ENCODE measurements at places on chromosomes 12 and 14.

DNA sequence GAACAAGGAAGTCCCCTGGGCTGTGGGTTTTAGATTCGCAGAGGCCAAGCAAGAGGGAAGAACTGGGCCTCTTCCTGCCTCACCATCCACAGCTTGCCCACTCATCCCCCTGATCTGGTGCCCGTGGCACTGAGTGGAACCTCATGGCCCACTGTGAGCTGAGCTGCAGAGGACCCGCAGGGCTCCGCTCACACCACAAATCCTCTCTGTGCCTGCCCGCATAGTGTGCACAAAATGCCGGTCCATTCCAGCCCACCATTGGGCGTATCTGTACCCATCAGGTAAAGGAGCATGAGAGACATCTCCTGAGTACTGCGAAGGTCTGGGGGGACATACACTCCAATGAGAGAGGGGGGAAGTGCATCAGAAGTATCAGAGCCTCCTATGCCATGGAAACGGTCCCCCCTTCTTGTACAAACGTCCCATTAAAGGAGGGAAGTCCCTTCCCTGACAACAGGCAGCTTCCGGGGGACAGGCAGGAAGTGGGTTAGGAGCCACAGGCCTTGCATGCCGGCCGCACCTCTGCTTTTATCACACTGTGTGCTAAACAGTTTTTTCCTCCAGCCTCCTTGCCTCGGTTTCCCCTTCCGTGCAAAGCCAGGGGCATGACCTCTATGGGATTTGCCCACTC, 309.4 kb upstream of the DIO3 start:
- DNase-seq = no peak

DNA sequence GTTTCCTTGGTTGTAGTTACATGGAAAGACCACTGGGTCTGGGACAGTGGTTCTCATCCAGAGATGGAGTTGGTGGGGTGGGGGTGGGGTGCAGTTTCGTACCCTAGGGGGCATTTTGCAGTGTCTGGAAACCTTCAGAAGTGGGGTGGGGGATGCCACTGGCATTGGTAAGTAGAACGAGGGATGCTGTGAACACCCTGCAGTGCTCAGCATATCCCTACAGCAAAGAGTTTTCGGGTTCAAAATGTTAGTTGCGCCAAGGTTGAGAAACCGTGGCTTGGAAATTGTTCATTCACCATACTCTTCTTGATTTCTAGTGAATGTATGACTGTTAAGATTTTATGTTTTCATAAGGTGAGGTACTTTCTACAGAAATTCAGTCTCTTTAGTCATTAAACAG, 28.7 kb downstream of the TRAF3 start:
- no peak for DNase-seq

- no peak for DNase-seq
These were observed 50.8 kb upstream of the ELK3 start for GRCh38 chr12:96143392-96143791.

GRCh38 chr12:120075034-120075616, 41.4 kb downstream of the RAB35 start:
- no peak for DNase-seq

DNA sequence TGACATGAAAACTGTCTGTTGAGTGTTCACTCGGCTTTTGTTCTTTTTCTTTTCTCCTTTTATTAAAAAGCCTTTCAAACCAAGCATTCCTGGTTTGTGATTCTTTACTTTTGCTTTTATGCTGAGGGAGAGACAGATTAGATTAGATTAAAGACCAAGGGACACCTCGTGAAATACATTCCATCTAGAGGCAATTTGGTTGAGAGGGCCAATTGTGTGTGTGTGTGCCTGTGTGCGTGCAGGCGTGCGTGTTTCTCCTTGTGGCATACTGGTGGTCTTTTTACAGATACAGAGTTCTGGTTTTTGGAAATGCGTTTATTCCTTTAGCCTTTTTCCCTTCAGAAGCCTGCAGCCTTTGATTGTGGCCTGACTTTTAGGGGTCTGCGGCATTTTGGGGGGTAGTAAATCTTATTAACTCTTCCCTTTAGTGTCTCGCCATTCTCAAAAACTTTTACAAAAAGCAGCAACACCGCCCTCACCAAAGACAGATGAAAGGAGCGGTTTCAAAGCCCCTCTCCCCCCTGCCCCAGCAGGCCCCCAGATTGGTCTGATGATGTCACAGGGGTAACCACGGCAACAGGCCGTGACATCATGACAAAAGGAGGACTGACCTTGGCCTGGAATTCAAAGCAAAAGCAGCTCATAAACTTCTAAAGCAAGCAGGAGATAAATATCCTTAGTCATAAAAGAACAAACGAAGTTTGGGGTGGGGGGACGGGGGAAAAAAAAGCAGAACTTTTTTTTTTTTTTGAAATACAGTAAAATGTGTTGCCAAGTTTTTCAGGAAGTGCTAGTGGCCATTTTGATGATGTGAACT, 84.1 kb upstream of the TBX3 start:
- DNase-seq = no peak

GRCh38 chr12:21608196-21608595, 3.5 kb upstream of the GYS2 start:
- no peak for DNase-seq

DNA sequence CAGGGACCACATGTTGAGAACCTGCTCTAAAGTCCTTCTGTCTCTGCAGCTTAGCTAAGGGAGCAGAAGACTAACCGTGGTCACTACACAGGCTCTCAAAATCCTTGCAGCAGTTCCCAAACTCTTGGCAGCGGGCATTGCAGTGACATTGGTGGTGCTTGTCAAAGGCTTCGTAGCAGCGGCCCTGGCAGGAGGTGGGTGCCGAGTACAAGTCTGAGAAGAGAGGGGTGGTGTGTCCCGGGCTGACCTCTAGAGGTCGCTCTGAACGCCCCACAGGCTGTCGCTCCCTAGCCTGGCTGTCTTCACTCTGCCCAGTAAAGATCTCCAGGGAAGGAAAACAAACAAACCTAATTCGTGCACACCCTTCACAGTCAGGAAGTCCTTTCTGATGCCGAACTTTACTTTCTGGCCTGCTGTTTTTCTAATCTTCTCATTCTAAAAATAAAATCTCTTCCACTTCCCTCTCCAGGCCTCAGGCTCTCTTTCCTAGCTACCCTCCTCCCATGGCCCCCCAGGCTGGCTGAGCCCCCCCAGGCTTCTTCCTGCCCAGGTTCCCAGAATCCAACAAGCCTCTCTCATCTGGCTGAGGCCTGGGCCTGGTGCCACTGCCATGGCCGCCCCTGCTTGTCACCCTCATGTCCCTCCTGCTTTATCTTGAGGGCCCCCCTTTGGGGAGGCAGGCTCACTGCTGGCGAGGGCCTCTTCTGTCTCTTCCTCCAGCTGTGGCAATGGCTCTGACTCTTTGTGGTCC, 7.7 kb downstream of the ENDOU start:
- DNase-seq = no peak

GRCh38 chr12:38728894-38729293, 176.5 kb downstream of the CPNE8 start:
- DNase-seq = no peak

DNA sequence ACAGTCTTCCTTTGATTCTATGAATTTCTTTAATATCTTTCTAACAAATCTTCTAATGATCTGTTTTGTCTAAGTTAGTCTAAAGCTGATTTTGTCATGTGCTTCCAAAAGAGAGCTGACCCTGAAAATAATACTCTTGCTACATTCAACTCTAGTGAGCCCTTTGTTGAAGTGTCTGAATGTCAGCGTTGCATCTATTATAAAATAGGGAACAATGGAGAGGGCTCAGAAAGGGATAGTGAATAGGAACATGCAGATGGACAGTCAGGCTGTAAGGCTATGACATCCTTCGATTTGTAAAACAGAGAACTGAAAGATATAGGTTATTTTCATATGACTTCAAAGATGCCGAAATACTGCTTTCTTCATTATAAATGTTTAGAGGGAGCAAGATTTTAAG, 304.5 kb downstream of the GALC start:
- DNase-seq = no peak

GRCh38 chr14:36646664-36647416, 14.8 kb upstream of the PAX9 start:
- no peak for DNase-seq

- no peak for DNase-seq
These were observed 473.1 kb downstream of the TMEM121 start for GRCh38 chr14:105999361-106000028.

DNA sequence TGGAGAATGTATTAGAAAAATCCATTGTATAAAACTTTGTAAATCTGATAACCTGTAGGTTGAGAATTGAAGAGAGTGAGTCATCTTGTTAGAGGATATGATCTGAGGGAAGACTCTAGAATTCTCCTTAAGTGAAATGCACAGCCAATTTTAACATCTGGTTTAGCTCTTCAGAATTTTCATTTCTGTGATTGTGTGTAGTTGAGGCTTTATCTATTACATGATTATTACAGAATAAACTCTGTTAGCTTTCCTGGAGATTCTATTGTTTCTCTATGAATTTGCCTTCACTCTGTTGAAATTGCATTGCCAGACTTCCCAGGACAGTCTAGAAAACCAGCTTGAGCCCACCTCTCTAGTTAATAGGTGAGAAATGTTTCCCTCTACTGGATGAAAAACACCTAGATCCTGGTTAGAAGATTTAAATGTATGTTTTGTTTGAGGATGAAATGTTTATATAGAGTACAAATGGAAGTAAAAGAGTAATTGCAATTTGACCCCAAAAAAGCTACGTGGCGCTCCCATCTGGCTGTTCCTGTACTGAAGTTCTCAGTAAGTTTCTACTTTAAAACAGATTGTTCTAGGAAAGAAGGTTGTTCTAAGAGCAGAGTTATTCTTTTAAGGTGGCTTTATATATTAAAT, 2.9 kb downstream of the NUDT4 start:
- no peak for DNase-seq

- DNase-seq = no peak
These were observed 50.5 kb downstream of the KITLG start for GRCh38 chr12:88529531-88530488.

DNA sequence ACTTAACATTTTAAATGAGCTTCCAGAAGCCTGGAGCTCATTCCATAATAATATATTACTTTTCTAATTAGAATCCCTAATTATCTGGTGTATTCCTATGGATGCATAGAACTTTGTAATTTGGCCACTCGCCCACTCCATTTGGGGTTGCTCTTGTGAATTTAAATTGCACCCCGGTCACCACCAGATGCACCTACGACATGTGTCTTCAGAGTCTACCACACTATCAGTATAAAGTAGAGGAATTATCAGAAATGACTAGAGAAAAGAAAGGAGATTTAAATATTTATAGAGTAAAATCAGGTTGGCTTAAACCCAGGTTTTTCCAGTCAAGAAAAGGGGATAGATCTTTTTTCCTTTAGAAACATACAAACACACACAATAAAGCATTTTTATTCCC, 145.8 kb upstream of the DCN start:
- DNase-seq = no peak

GRCh38 chr14:38547961-38548490, 292.1 kb upstream of the CLEC14A start:
- no peak for DNase-seq

DNA sequence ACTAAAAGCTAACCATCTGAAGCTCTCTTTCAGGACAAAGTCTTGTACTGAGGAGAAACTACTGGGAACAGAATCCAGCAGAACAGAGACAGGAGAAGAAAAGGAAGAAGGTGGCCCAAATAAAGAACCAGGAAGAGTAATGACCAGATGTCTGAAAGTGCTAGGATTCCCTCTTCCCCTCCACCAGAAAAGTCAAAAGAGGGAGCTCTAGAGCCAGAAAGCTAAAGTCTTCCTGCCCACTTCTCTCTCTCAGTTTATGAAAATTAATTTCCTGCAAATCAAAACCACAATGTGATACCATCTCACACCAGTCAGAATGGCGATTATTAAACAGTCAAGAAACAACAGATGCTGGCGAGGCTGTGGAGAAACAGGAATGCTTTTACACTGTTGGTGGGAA, 47.2 kb downstream of the SPPL3 start:
- DNase-seq = no peak

GRCh38 chr14:68941820-68942219, 37.3 kb downstream of the ACTN1 start:
- DNase-seq = no peak

All from stimulated activated CD4-positive, alpha-beta T cell treated with anti-CD3 and anti-CD28 coated beads, Interleukin-1b, Interleukin-23, amount 100 ng/mL, for 1 hour (primary cell).